Right kidney (tissue), 9 donors: ENCODE measurements at places on chromosomes 4 and X.

DNA sequence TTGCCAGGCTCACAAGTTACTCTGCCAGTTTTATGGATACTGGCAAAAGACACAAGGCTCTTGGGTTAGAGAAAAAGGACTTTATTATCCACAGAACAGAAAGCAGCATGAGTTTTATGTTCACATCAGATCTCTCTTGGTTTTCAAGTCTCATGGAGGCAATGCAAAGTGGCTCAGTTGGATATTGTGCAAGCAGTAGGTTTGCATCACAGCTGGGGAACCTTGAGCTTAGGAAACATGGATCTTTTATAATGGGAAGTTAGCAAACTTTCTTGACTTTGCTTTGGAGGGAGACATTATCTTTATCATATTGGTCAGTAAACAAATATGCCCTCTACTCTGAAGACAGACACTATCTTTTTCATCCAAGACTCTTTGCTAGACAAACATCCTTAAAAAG is 109.2 kb upstream of the GRPR start:
- no peak for DNase-seq

DNA sequence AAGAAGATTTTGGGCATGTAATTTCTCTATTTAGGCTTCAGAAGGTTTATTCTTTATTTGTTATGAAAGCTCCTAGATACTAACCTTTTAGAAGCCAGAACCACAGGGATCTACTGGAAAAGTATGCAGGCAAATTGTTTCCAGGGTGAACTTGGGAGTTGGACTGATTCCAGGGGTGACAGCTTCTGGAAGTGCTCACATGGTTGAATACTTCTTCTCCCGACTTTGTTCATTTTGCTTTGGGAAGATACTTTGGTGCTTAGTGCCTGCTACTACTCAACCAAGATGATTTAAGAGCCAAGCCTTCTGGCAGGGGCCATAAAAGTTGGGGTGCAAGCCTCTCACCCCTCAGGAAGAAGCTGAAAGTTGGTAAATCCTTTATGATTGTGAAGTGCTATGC is 445.6 kb downstream of the ACTRT1 start:
- no peak for DNase-seq

DNA sequence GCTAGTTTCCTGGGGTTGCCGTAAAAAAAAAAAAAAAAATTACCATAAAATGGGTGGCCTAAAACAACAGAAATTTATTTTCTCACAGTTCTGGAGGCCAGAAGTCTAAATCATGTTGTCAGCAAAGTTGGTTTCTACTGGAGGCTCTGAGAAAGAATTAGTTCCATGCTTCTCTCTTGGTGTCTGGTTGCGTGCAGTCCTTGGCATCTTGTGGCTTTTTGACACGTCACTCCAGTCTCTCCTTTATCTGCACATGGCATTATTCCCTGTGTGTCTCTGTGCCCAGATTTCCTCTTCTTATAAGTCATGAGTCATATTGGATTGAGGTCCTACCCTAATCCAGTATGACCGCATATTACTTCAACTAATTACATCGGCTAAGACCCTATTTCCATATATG is 38.7 kb downstream of the SPATA4 start:
- DNase-seq, result no peak

DNA sequence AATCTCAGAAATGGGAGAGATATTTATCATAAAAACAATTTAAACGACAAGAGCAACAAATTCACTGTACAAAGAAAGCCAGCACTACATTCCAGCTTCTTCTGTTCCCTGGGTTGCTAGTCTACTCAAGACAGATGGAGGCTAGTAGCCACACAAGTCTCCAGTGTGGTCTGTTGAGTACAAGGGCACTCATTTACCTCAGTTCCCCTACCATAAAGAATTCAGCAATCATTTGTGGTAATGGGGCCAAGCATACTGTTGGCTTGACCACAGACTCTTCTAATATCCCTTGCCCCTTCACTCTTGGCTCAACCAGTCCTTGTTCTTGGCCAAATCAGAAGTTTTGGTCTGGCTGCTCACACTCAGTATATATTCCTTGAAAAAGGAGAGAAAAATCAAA is 212.3 kb downstream of the COX18 start:
- no peak for DNase-seq

DNA sequence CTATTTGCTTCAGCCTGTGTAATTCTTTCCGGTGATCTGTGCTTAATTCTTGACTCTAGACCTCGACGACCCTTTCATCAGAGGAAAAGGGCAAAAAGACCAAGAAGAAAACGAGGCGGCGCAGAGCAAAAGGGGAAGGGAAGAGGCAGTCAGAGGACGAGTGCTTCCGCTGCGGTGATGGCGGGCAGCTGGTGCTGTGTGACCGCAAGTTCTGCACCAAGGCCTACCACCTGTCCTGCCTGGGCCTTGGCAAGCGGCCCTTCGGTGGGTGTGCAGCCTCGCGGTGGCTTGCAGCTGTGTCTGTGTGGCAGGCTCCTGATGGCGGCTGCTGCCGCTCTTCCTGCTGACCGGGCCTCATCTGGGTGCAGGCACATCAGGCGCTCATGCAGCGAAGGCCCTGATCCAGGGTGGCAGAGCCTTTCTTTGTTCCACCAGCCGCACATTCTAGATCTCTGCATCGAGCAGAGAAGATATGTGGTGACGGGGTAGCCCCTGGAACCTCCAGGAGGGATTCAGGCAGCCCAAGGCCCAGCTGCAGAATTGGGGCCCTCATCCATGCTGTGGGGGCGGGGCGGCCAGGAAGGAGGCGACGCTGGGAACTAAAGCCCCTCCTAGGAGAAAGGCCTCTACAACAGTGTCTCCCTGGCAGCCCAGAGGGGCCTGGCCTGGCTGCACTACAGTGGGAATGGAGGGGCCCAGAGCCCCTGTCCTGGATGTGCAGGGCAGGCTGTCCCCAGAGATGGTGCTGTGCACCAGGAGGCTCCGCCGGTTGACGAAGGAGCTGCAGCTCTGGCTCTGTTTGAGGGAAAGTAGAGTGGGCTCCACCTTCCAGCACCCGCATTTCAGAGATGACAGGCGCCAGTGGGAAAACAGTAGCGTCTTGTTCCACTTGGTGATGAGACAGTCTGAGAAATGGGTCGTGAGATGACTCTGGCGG is 32.1 kb downstream of the NELFA start:
- DNase-seq, result no peak

- no peak for DNase-seq
Observed at GRCh38 chrX:37871626-37872302, 24.4 kb upstream of the DYNLT3 start.

DNA sequence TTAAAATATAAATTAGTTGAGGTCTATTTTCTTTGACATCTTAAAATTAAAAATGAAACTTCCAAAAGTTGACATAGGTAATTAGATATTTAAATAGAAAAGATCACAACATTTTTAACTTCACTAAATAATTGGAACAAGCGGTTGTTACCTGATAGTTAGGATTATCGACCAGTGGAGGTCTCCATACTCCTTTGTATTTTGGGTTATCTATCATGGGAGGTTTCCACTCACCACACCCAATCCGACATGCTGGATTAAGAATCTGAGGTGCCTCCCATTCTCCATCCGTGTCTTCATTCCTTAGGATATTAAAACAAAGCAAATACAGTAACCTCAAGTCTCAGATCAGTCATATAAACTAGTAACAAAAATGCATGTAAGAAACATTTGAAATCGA is 22.2 kb downstream of the SCOC start:
- DNase-seq, result no peak
